ENCODE measurements at places on chromosomes 3 and 15.

GRCh38 chr3:172014145-172014544, 25.2 kb upstream of the FNDC3B start:
- no peak for DNase-seq

DNA sequence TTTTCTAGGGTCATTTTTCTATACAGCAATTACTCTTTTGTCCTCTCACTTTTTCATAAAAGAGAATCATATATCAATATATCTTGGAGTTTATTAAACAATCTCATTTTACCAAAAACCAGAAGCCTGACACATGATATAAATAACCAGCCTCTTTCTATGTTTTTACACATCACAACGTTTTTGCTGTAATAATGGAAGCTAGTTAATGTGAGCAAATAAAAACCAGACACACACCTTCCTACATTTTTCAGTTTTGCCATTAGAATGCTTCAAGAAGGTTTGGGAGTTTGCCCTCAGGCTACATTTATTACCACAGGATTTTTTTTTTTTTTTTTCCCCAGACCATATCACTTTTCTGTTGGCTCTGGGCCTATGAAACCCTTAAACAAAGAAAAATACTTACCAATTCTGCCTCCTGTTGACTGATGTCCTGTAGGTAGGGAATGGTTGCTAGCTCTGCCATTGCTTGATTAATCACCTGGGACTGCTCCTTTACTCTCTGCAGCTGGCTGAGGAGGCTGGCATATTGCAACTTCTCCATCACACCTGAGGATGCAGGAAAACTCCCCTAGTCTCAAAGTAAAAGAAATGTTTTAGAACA, 165.5 kb downstream of the ECT2 start:
- DNase-seq = no peak

GRCh38 chr3:141877911-141878310, 1.5 kb downstream of the ATP1B3 start:
- DNase-seq = no peak

- no peak for DNase-seq
These were observed 28.8 kb upstream of the SKOR1 start for GRCh38 chr15:67796196-67797127.

DNA sequence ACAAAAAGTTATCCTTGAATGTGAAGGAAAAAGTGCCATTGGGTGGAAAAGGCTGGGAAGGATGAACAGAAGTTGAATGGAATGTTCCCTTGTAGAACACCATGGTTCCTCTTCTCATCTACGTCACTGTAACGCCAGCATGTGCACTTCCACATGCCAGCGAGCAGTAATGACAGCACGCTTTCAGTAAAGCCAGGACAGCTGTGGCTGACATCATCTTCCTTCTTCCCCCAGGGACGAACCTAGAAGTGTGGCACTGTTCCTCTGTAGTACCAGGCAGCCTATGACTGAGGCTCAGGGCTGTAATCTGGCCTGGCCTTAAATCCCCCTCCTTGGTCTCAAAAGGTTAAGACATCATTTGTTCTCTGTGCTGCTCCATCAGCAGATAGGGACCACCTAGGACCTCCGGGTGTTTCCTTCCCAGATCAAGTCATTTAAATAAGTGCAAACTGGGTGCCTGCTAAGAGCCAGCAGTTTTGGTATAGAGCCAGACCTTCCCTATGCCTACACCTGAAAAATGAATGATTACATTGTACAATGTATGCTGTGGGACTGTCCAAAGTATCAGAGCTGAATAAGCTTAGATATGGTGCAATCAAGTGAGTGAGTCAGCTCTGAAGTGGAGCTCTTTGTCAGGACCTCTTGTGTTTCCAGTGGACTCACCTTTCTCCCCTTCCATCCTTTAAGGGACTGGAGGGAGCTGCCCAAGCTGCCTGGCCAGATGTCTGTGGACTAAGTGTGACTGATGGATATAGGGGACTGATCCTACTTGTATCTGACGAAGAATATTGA, 5.6 kb upstream of the SRPRB start:
- no peak for DNase-seq

DNA sequence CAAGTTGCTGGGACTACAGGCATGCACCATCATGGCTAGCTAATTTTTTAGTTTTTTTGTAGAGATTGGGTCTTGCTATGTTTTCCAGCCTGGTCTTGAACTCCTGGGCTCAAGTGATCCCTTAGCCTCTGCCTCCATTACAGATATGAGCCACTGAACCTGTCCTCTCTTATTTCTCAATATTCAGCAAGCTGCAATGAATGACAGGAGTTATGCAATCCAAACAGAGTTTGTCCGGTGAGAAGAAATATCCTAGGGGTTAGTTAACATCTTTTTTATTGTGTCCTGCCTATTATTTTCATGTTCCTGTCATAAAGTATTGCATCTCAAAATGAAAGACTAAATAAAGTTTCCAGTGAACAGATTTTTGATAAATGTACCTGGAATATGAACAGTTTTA, 1161.4 kb downstream of the OTOL1 start:
- no peak for DNase-seq

DNA sequence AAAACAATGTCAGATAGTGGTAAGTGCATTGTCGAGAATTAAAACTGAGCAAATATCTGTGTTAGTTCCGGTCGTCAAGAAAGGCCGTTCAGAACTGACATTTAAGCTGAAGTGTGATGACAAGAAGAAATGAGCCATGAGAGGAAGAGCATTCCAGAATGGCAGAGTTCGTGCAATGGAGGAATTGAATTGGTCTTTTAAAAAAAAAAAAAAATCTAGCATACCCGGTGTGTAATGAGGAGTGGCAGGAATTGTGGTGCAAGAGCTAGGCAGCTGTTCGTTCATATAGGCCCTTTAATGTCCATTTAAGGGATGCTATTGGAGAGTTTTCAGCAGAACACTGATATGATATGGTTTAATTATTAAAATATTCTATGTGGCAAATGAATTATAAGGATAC, 2.6 kb upstream of the GBE1 start:
- DNase-seq = no peak

- no peak for DNase-seq
These were observed 117.1 kb upstream of the GOLIM4 start for GRCh38 chr3:168212664-168213285.

DNA sequence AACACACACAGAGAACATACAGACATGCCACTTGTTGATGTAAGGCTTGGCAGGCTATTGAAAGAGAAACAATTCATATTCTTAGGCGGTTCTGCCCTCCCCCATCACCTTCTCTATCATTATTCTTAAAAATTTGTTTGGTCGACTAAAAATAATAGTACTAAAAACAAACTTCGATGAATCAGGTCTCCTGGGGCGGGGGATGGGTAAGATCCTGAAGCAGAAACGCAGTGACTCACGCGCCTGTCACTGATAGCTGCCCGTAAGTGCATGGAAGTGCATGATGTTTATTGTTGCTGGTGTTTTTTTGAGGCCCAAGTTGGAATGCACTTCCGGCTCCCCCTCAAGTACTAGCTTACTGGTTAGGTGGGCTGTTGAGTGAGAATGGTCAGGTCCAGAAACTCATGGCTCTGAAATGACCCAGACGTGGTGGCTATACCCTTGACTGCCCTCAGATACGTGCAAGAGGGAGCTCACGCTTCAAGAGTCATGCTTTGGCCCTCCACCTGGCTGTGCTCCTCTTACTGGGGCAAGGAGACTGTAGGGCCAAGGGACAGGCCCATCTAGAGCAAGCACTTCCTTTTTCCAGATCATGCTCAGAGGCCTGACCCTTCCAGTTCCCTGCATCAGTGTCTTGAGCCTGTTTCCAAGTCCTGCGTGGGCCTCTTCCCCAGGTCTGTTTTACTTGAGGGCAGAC, 10.9 kb downstream of the SMAD3 start:
- DNase-seq = no peak

DNA sequence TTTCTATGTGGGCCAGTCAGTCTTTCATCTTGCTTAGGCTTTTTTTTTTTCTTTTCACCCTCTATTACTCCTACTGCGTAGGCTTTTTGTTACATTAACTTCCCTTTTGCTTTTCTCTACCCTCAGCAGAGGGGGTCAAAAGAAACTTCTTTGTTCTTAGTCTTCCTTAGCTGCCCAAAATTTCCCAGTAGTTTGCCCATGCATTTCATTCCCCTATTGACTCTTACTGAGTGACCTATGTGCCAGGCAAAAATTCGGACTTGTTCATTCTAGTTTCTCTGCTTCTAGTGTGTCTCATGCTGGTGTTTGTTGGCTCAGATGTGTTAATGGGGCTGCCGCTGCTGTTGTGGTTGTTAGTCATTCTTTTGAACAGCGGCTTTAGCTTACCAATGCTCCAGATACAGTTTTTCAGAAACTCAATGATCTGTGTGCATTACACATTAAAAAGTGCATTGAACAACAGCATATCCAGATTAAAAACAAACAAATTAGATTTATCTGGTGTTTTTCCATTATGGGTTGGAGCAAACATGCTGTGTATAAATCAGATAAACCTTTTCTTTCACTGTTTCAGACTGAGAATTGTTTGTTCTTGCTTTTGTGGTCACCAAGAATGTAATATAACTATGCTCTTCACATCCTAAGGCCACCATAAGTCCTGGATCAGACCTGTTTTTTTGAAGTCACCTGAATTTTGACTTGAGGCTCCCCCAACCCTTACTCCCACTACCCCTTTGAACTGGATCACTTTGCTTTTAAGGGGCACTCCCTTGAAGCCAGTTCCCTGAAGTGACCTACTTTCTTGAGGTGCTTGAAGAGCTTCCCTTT, 43.1 kb downstream of the PDE8A start:
- DNase-seq = no peak

GRCh38 chr3:131541288-131541687, 38.5 kb upstream of the MRPL3 start:
- DNase-seq = no peak

GRCh38 chr15:52018244-52018643, 775 bp upstream of the MAPK6 start:
- no peak for DNase-seq

DNA sequence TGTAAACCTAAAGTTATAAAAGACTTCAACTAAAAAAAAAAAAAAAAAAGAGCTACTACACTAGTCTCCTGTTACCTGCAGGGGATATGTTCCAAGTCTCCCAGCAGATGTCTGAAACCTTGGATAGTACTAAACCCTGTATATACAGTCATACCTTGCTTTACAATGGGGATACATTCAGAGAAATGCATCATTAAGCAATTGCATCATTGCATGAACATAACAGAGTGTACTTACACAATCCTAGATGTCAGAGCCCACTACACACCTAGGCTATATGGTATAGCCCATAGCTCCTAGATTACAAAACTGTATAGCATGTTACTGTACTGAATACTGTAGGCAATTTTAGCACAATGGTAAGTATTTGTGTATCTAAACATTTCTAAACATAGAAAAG, 119.1 kb downstream of the GMPS start:
- no peak for DNase-seq

GRCh38 chr15:43294091-43294706, 27.5 kb upstream of the TGM5 start:
- DNase-seq = no peak

DNA sequence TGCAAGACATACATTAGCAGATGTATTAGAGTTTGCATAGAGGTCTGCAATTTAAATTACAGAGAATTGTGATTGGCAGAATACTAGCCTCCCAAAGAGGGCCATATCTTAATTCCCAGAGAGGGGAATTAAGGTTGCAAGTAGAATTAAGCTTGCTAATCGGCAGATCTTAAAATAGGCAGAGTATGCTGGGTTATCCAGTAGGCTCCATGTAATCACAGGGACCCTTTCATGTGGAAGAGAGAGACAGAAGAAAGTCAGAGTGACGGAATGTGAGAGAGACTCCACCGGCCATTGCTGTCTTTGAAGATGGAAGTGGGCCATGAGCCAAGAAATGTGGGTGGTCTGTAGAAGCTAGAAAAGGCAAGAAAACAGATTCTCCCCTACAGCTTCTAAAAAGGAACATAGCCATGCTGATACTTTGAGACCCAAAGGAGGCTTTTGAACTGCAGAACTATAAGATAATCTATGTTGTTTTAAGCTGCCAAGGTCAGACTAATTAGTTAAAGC, 38.8 kb downstream of the IMPG2 start:
- no peak for DNase-seq

DNA sequence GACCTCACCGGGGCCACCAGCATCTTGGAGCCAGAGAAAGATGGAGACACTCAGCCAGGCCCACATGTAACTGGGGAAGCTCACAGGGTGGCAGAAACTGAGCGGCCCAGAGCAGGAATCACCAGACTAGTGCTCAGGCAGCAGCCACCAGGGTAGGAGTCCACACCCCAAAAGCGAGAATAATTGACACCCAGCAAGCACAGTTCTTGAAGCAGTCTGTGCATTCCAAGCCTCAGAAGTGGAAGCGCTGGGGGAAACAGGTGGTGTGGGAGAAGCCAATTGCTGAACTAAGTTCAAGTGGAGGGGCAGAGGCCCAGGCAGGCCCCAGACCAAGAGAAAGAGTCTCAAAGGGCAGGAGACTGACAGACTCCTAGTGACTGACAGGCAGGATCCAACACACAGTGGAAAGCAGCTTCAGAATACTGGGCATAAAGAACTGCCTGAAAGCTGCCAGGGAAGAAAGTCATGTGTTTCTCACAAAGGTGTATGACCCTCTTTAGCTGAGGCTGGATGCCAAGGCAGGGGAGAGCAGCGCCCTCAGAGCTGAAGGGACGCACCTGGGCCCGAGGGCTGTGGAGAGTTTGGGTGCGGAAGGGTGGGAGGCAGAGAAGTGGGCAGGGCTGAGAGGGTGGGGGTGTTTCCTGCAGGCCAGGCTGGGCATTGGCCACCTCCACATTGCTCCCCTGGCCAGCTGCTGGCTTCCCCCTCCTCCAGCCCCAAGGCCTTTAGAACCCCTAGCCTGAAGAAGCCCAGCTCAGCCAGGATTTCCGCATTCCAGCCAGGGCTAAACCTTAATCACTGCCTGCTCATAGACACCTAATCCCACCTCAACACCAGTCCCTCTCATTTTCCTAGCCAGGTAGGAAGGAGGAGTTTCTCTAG, 7.7 kb downstream of the NT5DC2 start:
- DNase-seq = no peak

- DNase-seq = no peak
These were observed 187.2 kb downstream of the MEX3B start for GRCh38 chr15:81858586-81858985.

DNA sequence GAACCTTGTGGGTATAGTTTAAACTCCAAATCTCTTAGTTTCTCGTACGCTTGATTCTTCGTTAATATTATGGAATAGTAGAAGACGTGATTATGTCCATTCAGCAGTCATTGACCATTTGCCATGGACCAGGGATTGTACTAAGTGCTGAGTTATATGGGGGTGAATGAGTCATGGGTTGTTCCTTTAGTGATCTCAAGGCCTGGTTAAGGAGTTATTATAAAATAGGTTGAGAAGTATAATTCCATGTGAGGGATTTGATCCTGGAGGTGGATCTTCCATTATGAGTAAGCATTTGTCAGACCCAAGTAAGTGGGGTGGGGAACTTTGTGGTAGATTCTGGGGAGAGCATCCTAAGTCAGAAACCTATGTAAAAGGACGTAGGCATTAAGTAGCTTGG, 15.4 kb downstream of the NR2C2 start:
- DNase-seq = no peak

Measured in NCI-H510A (cell line).